T-helper 17 cell (primary cell): ENCODE measurements at places on chromosomes 2 and 18.
A peak's percentile ranks its signal among the peaks of the same experiment; 100 is the strongest.

DNA sequence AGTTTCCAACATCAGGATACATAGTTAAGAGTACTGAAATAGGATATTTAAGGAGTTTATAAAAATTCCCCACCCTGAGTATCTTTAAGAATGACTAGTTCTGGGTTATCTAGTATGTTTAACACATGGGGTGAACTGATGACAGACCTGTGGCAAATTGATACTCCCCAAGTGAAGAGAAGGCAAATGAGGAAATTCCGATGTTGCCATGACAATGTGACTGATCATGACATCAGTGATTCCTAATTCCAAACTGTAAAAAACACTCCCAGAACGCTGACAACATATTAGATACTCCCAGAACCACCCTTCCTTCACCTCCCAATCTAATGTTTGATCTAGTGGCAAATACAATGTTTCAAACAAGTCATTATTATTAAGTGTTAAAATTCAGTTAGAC, 77.6 kb downstream of the RBMS1 start:
- peaks cover 4% of the 10 kb centered on the region for H3K36me3 ChIP-seq
- H3K4me1 ChIP-seq, result peaks cover 48% of the 10 kb centered on the region
- no peak for DNase-seq
- H3K27me3 ChIP-seq, result no peaks in the 10 kb centered on the region
- H3K27ac ChIP-seq, result peak overlapping the region; percentile 39
- H3K4me3 ChIP-seq, result no peak overlapping the region

DNA sequence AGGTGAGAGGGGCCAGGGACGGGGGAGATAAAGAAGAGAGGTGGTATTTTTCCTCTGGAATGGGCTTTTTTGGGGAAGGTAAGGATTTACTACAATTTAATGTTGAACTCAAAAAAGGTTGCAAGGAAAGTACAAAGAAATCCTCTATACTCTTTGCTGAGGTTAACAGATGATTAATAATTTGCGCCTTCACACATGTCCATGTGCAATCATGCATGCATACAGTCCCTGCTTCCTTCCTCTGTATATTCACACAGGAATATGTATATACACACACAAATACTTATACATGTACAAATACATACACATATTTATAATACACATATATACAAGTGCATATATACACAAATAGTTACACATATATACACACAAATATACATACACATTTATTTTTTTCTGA, 193.4 kb downstream of the NBAS start:
- peaks cover 8% of the 10 kb centered on the region for H3K36me3 ChIP-seq
- H3K4me3 ChIP-seq, result no peak overlapping the region
- no peaks in the 10 kb centered on the region for H3K27me3 ChIP-seq
- H3K27ac ChIP-seq, result no peak overlapping the region
- DNase-seq, result no peak

DNA sequence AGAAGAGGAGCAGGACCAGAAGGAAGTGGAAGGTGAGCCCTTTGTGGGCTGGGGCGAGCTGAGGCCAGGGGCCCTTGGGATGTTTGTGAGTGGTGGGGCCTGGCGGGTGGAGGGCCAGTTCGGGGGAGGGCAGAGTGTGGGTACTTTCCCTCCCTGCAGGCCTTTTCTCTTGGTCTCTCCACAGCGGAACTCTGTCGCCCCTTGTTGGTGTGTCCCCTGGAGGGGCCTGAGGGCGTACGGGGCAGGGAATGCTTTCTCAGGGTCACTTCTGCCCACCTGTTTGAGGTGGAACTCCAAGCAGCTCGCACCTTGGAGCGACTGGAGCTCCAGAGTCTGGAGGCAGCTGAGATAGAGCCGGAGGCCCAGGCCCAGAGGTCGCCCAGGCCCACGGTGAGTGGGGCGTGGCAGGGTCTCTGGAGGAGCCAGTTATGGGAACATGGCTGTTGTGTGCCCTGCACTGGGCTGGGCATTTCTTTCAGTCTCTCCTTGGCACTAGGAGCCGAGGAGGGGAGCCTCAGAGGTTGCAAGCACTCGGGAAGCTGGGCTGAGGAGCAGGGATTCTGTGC, 10.8 kb downstream of the STK11IP start:
- no peak for DNase-seq
- H3K27ac ChIP-seq, result no peak overlapping the region
- peaks cover 14% of the 10 kb centered on the region for H3K36me3 ChIP-seq
- no peak overlapping the region for H3K4me3 ChIP-seq

DNA sequence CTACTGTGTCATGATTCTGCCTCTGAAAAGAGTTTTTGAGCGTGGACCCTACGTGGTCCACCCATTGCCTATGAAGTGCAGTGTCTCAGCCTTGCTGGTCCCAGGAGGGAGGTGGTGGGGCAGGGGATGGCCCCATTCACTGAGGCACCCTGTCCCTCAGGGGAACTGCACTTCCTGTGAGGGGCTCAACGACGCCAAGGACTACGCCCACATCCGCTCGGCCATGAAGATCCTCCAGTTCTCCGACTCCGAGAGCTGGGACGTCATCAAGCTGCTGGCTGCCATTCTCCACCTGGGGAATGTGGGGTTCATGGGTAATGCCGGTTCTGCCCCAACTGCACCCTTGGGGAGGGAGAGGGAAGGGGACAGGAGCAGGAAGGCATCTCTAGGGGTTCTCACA, 42.5 kb downstream of the MYO7B start:
- H3K36me3 ChIP-seq, result no peaks in the 10 kb centered on the region
- no peak overlapping the region for H3K4me3 ChIP-seq
- DNase-seq, result no peak
- peaks cover 36% of the 10 kb centered on the region for H3K27me3 ChIP-seq
- H3K4me1 ChIP-seq, result peaks cover 6% of the 10 kb centered on the region
- H3K27ac ChIP-seq, result peak overlapping the region; percentile 29

- no peaks in the 10 kb centered on the region for H3K27me3 ChIP-seq
- peaks cover 14% of the 10 kb centered on the region for H3K4me1 ChIP-seq
- no peak overlapping the region for H3K27ac ChIP-seq
- H3K4me3 ChIP-seq, result peak overlapping the region; percentile 73
Observed at GRCh38 chr2:10150436-10150835, 27.9 kb downstream of the RRM2 start.

GRCh38 chr18:498931-499775, 1.3 kb downstream of the COLEC12 start:
- DNase-seq, result no peak
- H3K4me1 ChIP-seq, result peaks cover 4% of the 10 kb centered on the region
- no peak overlapping the region for H3K27ac ChIP-seq

GRCh38 chr2:207241198-207241597, 75.5 kb upstream of the KLF7 start:
- H3K36me3 ChIP-seq, result no peaks in the 10 kb centered on the region
- H3K27ac ChIP-seq, result no peak overlapping the region
- no peak overlapping the region for H3K4me3 ChIP-seq

DNA sequence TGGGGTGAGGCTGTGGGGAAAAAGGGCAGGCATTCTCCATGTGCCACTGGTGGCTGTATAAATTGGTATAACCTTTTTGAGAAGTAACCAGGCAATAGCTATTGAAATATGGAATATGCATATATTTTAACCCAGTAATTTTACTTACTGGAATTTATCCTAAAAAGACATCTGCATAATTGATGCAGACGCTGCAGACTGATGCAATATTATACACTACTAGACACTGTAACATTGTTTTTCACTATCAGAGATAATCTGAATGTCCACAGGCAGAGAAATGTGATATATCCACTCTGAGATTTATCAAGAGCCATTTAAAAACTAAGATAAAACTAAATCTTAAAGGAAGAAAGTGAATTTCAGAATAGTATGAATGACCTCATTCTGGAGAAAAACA, 14.7 kb downstream of the THOC1 start:
- peaks cover 16% of the 10 kb centered on the region for H3K36me3 ChIP-seq
- H3K4me3 ChIP-seq, result no peak overlapping the region
- H3K27ac ChIP-seq, result no peak overlapping the region
- no peak for DNase-seq

- H3K36me3 ChIP-seq, result no peaks in the 10 kb centered on the region
- H3K4me3 ChIP-seq, result no peak overlapping the region
- peaks cover 2% of the 10 kb centered on the region for H3K4me1 ChIP-seq
- H3K27ac ChIP-seq, result no peak overlapping the region
Observed at GRCh38 chr2:72210470-72210869, 62.8 kb upstream of the CYP26B1 start.

GRCh38 chr2:154484338-154485099, 214.0 kb upstream of the KCNJ3 start:
- H3K36me3 ChIP-seq, result no peaks in the 10 kb centered on the region
- no peak overlapping the region for H3K27ac ChIP-seq
- no peak for DNase-seq
- no peaks in the 10 kb centered on the region for H3K27me3 ChIP-seq
- no peak overlapping the region for H3K4me3 ChIP-seq
- H3K4me1 ChIP-seq, result no peaks in the 10 kb centered on the region

DNA sequence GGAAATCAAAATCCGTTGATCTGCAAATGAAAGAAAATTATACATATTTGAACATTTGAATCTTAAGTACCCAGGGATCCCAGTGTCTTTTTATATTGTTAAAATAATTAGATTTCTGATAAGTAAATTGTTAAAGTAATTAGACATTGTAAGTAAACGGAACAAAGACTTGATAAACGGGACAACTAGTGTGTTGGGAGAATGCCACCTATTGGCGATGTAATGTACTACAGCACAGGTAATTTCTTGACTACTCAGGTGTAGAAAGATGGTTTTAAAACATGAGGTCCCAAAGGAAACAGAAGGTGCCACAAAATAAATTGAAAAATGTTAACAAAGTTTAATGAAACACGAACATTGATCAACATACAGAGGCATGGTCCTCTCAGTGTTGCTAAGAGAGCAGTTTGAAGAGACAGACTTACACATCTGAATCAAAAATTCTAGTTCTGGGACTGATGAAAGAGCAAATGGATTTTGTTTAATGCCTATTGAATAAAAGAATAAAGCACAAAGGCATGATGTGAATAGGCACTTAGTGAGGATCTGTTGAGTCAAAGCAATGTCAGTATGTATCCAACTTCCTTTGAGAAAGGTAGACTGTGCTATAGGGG, 103.4 kb upstream of the RASGRP3 start:
- DNase-seq, result no peak
- no peaks in the 10 kb centered on the region for H3K27me3 ChIP-seq
- no peaks in the 10 kb centered on the region for H3K4me1 ChIP-seq

DNA sequence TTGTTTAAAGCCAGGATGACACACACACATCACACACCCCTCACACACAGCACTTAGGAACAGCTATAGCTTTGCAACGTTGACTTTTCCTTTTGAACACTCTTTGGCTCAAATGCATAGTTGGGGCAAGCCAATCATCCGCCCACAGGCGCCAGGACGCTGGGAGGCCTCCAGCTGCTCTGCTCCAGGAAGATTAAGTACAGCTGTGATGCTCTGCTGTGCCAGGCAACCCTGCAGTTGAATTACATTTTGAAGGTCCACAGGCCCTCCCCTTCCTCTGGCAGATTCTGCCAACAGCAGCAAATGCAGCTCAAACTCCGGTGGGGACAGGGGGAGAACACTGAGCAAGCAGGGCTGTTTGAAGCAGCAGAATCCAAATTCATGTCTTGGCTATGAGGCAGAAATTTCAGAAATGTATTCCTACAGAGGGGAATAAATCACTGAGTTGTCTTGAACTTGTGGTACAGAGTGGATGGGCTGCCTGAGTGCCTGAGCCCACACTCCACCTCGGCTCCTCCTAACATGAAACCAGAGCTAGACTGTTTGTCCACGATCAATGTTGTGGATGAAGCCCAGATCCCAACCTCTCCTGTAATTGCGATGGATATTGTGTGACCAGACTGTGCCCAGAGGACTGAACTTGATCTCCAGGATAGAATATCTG, 86.5 kb upstream of the PPP1CB start:
- peak overlapping the region; percentile 2 for H3K27ac ChIP-seq
- no peaks in the 10 kb centered on the region for H3K27me3 ChIP-seq
- no peak overlapping the region for H3K4me3 ChIP-seq

- H3K27ac ChIP-seq, result no peak overlapping the region
- H3K4me3 ChIP-seq, result no peak overlapping the region
- no peaks in the 10 kb centered on the region for H3K27me3 ChIP-seq
- H3K36me3 ChIP-seq, result no peaks in the 10 kb centered on the region
- H3K4me1 ChIP-seq, result peaks cover 5% of the 10 kb centered on the region
- DNase-seq, result no peak
Observed at GRCh38 chr2:240597054-240597418, 10.5 kb downstream of the CAPN10 start.

- H3K27me3 ChIP-seq, result peaks cover 20% of the 10 kb centered on the region
- no peak overlapping the region for H3K4me3 ChIP-seq
- DNase-seq, result no peak
- H3K27ac ChIP-seq, result no peak overlapping the region
Observed at GRCh38 chr2:62660582-62661262, 44.8 kb upstream of the EHBP1 start.

DNA sequence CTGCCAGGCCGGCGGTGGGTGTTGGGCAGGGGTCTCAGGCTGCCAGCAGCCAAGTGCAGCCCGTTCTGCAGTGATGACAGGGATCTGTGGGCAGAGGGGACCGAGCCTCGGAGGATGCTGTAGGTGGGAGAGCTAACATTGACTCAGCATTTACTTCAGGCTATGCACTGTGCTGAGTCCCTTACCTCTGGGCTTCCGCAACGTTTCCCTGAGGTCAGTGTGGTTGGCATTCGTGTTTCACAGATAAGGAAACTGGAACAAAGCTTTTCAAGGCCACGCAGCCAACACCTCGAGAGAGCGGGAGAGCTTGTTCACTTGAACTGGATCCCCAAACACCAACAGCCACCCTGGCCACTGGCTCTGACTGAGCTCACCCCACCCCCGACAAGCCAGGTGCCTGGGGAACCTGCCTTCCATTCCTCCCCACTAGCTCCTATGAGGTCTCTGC, 839 bp upstream of the GPR148 start:
- no peaks in the 10 kb centered on the region for H3K27me3 ChIP-seq
- H3K27ac ChIP-seq, result peak overlapping the region; percentile 83
- H3K4me1 ChIP-seq, result peaks cover 5% of the 10 kb centered on the region
- H3K4me3 ChIP-seq, result peak overlapping the region; percentile 82

- no peaks in the 10 kb centered on the region for H3K4me1 ChIP-seq
- H3K27ac ChIP-seq, result no peak overlapping the region
- peaks cover 28% of the 10 kb centered on the region for H3K27me3 ChIP-seq
- peaks cover 6% of the 10 kb centered on the region for H3K36me3 ChIP-seq
- no peak for DNase-seq
- no peak overlapping the region for H3K4me3 ChIP-seq
Observed at GRCh38 chr2:127398239-127398590, 10.4 kb upstream of the MAP3K2 start.

DNA sequence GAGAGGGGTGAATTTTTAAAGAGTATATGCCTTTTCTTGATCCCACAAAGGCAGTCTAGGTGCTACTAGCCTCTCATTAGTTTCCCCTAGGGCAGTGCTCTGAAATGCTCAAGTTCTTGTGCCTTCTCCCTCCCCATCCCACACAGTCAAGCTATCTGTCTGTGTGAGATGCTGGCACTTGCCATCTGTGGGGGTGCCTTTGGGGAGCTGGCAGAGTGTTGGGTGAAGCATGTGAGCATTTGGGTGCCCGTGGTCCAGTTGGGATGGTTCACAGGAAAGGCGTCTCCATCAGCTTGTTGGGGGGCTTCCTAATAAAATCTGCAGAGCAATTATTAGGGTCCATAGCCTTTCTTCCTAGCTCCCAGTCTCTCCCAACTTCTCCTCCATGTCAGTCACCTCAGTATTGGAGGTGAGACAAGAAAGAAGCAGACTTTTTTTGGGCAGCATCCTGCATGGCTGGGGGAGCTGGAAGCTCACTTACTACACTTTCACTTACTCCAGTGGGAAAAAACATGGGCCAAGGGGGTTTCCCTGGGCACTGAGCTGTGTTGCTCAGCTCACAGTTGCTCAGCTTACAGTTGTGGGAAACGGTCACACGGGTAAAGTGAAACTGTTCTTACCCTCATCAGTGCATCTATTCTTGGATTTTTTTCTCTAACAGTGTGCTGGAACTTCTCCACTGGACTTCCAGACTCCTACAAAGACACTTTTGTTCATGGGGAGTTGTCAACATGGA, 29.3 kb downstream of the COLEC11 start:
- no peak overlapping the region for H3K4me3 ChIP-seq
- peaks cover 5% of the 10 kb centered on the region for H3K36me3 ChIP-seq
- peaks cover 3% of the 10 kb centered on the region for H3K4me1 ChIP-seq
- DNase-seq, result no peak
- H3K27me3 ChIP-seq, result peaks cover 32% of the 10 kb centered on the region
- no peak overlapping the region for H3K27ac ChIP-seq
